Posterior vena cava (tissue), 2 donors: ENCODE measurements at places on chromosomes 3 and 15. TPM values are rescaled to one million over a fixed set of nuclear protein-coding genes. Genes with fewer than 3 reads are reported as not detected.

CCR3 gene
- total RNA-seq = not detected

DNA sequence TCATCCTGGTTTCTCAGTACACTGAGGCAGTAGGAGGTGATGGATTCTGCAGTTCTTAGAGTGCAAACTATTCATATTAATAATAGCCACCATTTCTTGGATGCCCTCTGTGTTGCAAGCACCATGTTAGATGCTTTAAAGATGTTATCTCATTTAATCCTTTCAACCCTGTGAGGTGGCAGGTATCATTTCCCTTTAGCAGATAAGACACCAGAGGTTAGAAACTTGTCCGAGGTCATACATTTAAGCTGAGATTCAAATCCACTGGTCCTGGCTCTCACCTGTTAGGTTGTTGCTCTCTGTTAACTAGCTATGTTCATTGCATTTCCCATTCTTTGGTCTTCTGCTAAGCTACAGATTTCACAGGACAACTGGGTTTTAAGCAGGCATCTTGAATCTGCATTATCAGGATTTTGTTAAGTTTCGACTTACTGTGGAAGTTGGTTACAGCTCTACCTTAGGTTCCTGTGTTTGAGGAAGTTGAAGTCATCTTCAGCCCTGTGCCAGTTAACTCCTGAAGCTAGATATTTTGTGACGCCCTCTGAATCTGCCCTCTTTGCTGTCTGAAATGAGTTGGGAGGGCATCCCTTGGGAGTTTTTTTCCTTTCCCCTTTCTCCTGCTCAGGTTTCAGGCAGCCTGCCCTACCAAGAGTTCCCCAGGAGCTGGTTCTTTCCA lies 6.4 kb downstream of the PDE8A start:
- no peak for DNase-seq

TRMT10C gene
- 14.6 TPM for total RNA-seq

- DNase-seq = no peak
These were observed 121.6 kb upstream of the AADACL2 start for GRCh38 chr3:151612115-151612514.

TRAK1 gene
- total RNA-seq = 29.4 TPM

DNA sequence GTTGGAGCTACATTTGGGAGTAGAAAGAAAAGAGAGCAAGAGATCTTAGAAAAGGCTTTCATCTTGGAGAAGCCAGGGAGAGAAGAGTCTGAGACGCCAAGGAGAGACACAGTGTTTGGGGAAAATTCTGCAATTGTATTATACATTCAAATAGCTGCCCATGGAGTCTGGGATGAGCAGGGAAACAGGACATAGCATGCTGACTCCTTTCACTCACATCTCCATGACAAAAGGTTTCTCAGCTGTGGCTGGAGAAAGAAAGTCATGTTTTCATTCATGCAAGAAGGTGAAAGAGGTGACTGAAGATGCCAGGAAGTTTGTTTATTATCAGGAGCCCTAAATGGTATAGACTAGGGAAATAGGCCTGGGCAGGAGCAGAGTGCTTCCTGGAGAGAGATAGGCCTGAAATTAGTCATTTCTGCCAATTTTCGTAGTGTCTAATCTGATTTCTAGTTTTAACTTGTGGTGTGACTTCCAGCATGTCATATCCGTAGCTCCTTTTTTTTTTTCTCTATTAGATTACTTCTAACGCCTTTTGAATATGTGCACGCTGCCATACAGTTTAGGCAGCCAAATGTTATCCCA lies 34.1 kb downstream of the ACP3 start:
- no peak for DNase-seq

SPINT1 gene
- total RNA-seq = 1.7 TPM

- DNase-seq = no peak
These were observed 331.4 kb upstream of the WNT5A start for GRCh38 chr3:55818485-55818884.

ATP2C1 gene
- 47.1 TPM for total RNA-seq

- DNase-seq = no peak
These were observed 441.6 kb upstream of the NAALADL2 start for GRCh38 chr3:174417573-174417972.

CELF6 gene
- total RNA-seq = 1.6 TPM

MST1R gene
- total RNA-seq = 1.4 TPM

- DNase-seq = no peak
These were observed 171.2 kb upstream of the WNT5A start for GRCh38 chr3:55658270-55658669.

GRCh38 chr3:186930143-186930640 lies at the start of gene ST6GAL1:
Gene ST6GAL1, plus strand, starts transcription at chr3:186930526. Its CDS starts 112,178 bp downstream, at chr3:187042704.
- DNase-seq = peak; percentile 90

GRCh38 chr15:92652576-92652966 lies 3.0 kb downstream of the FAM174B start:
- no peak for DNase-seq

DNA sequence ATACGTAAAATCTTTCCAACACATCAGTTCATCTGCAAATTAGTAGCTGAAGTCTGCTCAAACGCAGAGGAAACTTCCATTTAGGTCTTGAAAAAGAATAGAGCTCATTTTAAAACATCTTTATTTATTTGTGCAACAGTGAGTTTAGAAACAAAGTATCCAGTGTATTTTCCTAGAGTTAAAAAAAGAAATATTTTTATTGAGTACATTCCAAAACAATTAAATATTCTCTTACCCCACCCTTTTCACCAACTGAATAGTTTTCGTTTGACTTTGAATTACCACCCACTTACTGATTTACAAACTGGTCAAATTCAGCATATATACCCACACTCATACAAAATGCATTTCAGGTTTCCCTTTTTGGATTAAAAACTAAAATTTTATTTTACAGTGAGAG lies 104.7 kb downstream of the ZBTB20 start:
- no peak for DNase-seq

GOLGA6B gene
- not detected for total RNA-seq

GRCh38 chr3:159340877-159341500 lies 539.1 kb downstream of the MFSD1 start:
- no peak for DNase-seq

DNA sequence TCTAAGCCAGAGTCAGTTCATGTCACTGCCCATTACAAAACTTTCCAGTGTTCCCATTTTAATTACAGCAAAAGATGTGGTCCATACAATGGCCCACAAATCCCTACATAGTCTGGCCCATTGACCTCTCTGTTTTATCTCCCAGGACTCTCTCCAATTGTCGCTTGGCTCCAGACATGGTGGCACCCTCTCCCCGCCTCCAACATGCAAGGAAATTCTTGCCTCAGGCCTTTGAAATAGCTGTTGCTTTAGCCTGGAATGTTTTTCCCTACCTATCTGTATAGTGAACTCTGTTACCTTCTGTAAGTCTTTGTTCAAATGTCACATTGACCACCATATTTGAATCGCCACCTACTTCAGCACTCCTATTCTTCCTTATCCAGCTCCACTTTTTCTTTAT lies 377.3 kb upstream of the MCTP2 start:
- no peak for DNase-seq

GOLGA8A gene
- total RNA-seq = 18.2 TPM

DNA sequence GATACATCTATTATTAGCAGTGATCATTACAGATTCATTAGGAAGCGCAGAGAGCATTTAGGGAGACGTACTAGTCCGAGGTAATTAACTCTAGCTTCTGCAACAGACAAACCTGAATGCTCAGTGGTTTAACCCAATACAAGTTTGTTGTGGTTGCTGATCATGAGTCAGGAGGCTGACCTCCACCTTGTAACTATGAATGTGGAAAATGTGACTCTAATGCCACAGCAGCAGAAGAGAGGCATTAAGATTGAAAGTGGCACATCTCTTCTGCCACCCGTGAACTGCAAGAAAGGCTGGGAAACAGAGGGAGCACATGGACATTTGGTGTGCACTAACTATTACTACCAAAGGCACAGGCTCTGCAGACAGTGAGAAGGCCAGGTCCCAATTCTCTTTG lies 71.2 kb upstream of the C3orf80 start:
- DNase-seq = no peak

GRCh38 chr3:197458179-197458707 lies 97.5 kb downstream of the BDH1 start:
- no peak for DNase-seq

DNA sequence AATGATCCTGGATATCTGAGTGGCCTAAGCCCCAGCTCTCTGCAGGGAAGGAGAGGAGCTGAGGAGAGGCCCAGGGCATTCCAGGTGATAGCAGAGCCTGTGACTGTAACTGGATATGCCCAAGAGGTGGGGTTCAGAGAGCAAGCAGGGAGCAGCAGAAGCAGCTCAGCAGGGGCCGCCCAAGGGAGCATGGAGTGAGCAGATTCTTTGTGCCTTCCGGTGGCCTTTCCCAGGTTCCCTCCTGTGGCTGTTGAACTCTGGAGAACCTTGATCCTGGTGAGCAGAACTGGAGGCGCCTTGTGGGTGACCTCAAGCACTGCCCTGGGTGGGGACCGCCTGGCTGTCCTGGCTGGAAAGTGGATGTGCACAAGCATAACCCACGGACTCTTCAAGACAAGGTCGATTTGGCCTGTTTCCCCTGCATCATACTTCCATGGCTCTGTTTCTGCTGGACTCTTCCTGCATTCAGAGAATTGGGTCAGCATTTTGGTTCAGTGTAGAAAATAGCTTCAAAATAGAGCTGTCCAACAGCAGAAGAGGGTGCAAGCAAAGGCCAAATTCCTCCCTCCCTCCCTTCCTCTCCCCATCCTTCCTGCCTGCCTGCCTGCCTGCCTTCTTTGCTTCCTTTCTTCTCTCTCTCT lies 76.1 kb downstream of the ARNT2 start:
- DNase-seq = no peak

- DNase-seq = no peak
These were observed 82.2 kb downstream of the ITPR1 start for GRCh38 chr3:4575381-4575780.

DNA sequence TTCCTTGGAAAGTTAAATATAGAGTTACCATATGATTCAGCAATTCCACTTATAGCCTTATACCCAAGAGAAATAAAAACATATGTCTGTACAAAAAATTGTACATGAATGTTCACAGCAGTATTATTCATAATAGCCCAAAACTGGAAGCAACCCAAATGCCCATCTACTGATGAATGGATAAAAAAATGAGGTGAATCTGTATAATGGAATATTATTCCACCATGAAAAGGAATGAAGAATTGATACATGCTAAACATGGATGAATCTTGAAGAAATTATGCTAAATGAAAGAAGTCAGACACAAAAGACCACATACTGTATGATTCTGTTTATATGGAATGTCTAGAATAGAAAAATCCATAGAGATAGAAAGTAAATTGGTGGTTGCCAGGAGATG lies 61.4 kb downstream of the TTC23 start:
- no peak for DNase-seq

- no peak for DNase-seq
These were observed 64.3 kb upstream of the LEKR1 start for GRCh38 chr3:156761713-156762451.

CCR2 gene
- total RNA-seq = 1.7 TPM

SI gene
- not detected for total RNA-seq

GRCh38 chr3:115704661-115705338 lies 81.5 kb downstream of the GAP43 start:
- DNase-seq = no peak
